ENCODE measurements at places on chromosomes 13 and 19. TPM values are rescaled to one million over a fixed set of nuclear protein-coding genes. Genes with fewer than 3 reads are reported as not detected.

DNA sequence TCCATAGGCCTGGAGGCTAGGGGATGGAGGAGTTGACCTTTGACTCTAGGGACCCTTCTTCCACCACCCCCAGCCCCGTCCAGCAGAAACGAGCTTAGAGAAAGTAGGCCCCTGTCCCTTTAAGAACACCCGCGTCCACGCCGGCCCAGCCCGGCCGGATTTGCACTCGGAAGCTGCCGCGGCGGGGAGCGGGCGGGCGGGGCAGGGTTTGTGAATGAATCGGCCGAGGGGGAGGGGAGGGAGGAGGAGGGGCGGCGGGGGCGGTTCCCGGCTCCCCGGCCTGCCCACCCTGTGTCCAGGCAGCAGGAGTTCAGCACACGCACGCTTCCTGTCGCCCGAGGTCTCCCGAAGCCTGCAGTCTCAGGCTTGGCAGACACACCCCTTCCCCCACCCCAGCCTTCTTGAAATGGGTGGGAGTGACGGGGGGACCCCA lies 1.5 kb downstream of the UNC13A start:
- H3K27ac ChIP-seq: peak overlapping the region; percentile 93
- H3K36me3 ChIP-seq: peaks cover 3% of the 10 kb centered on the region
- peak overlapping the region; percentile 99 for H3K4me3 ChIP-seq
- peaks cover 19% of the 10 kb centered on the region for H3K4me1 ChIP-seq
- DNase-seq: peak; percentile 84
- H3K27me3 ChIP-seq: no peaks in the 10 kb centered on the region

DNA sequence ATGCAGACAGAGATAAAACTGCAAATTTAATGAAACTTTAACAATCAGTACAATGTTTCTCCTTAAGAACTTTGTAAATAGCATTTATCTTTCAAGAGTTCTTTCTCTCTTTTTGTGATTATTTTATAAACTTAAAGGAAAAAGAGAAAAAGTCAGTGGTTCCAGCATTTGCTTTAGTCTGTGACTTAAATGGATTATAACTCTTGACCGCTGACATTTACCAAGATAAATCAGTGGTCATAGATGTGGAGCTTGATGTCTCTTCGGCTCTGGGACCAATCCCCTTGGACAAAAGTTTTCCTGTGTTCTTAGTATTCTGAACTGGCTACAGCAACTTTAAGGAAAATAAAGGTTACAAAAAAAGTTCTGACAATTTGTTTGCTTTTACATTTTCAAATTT lies 162.6 kb downstream of the TM9SF2 start:
- no peak for DNase-seq
- H3K4me1 ChIP-seq: peaks cover 69% of the 10 kb centered on the region
- no peaks in the 10 kb centered on the region for H3K36me3 ChIP-seq
- H3K27me3 ChIP-seq: no peaks in the 10 kb centered on the region
- H3K4me3 ChIP-seq: no peak overlapping the region
- no peak overlapping the region for H3K27ac ChIP-seq

DNA sequence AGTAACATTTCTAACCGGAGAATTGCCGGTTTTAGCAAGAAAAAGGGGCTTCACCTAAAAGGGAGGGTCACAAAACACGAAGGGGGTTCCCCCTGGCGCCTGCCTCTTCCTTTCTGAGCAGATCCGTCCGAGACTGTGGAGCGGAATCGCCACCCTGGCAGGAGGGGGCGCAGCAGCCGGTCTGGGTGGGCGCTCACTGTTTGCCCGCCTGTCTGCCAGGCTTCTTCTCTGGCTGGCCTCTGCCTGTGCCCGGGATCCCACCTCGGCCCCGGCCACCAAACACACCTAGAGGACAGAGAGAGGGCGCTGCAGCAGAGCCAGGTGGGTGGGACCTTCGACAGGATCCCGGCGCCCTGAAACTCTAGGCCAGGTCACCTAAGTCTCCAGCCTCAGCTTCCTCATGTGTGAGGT lies 15.6 kb downstream of the LSM4 start:
- H3K27ac ChIP-seq: peak overlapping the region; percentile 79
- H3K4me1 ChIP-seq: peaks cover 39% of the 10 kb centered on the region
- H3K4me3 ChIP-seq: no peak overlapping the region
- H3K36me3 ChIP-seq: peaks cover 20% of the 10 kb centered on the region
- H3K27me3 ChIP-seq: no peaks in the 10 kb centered on the region

PPAN gene
- 80.8 TPM for total RNA-seq

RDH8 gene
- total RNA-seq: not detected
